ENCODE measurements at places on chromosomes 13 and 19.

DNA sequence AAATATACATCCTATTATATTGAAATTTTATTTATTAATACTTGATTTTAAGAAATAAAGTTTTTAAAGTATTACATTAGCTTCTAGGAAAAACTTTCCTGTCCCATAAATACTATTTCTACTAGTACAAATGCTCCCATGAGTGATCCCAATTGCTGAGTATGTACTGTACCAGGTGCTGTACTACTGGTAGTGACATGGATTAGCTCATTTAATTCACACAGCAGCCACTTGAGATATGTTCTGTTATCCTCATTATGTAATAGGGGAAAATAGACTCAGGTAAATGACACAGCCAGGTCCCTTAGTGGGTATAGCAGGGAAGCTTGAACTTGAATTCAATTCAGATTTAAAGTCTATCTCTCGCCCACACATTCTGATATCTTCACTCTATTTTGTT, 363.1 kb downstream of the FGF14 start:
- no peak for DNase-seq

DNA sequence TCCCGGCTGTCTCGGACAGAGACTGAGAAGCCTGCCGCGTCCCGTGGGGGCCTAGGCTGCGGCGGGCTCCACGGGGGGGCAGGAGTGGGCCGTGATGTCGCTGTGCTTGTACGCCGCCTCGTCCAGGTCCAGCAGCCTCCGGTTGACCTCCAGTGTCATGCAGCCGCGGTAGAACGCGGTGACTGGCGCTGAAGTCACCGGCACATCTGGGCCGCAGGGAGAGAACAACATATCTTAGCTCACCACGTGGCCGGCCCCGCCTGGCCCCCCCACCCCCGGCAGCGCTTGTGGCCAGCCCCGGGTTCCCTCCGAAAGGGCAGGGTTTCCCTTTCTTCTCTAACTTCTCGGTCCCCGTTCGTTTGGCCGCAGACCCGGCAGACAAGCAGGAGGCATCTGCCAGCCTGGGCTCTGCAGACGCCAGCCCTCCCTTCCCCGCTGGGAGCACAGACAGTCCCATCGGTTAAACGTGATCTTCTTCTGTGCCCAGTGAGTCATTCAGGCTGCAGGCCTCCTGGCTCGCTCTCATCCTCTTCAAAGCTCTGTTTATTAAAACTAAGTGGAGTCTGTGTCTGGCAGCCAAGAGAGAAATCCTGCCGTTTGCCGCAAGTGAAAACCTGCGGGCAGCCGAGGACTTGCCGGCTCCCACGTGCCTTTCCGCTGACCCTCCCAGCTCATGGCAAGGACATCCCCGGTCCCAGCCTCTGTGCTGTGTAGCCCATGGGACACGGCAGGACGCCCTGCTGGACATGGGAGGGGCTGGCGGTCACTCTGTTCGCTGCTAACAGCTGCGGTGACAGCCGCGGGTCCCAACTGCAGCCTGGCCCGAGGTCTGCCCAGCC, 42.8 kb downstream of the GAS6 start:
- peak; percentile 61 for DNase-seq

- no peak for DNase-seq
Observed at GRCh38 chr13:49571299-49572240, 13.8 kb downstream of the RCBTB1 start.

DNA sequence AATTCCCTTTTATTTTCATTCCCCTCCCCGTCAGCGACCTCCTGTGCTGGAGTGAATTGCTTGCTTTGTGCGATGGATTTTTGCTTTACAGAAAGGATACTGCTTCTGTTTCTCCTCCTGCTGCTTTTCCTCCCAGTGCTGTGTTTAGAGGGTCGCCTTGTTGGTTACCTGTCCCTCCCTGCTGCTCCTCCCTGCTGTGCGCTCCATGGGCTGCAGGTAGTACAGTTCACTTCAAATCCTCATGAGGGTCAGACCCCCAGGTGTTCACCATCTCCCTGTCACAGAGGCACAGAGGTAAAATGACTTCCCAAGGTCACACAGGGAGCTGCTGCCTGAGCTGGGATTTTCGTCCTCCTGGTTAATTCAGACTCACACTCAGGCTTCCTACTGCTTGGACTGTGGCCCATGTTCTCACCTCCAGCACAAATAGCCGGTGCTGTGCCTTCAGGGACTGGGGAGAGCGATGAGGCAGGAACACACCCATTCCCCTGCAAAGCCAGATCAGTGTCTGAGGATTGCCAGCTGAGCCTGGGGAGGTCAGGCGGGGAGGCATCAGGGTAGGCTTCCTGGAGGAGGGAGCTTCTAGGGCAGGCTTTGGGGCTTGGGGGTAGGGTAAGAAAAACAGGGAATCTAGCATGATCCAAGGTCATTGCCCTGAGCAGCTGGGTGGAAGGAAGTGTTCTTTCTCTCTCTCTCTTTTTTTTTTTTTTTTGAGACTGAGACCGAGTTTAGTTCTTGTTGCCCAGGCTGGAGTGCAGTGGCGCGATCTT, 14.4 kb downstream of the BICRA start:
- no peak for DNase-seq

DNA sequence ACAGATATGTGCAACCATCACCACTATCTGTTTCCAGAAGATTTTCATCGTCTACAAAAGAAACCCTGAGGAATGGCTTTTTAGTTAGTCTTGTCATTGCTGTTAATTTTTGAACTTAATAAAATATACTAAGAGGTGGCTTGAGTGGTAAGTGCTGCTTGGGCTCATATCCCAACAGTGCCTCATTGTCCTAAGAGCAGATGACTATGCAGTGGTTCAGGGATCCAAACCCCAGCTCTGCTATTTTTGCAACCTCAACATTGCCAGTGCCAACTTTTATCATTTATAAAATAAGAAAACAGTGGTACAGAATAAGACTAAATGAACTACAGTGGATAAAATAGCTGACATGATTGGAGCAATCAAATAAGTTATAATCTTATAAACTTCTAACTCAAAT, 123.2 kb upstream of the SLC7A1 start:
- DNase-seq = no peak

DNA sequence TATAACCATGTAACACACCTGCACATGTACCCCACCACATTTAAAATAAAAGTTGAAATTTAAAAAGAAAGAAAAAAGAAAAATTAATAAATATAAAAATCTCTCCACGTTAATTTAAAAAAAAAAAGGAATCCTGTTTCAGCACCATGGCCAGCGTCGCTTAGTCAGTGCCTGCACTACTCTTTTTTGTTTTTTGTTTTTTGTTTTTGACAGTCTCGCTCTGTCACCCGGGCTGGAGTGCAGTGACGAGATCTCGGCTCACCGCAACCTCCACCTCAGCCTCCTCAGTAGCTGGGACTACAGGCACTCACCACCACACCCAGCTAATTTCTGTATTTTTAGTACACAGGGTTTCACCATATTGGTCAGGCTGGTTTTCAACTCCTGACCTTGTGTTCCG, 835.9 kb downstream of the UQCRFS1 start:
- DNase-seq = no peak
